ENCODE measurements at places on chromosomes 16 and 17. TPM values are rescaled to one million over a fixed set of nuclear protein-coding genes. Genes with fewer than 3 reads are reported as not detected.

The PAFAH1B1 gene
- total RNA-seq: 144 TPM

The SLC5A10 gene
- total RNA-seq: not detected

The MMP28 gene
- total RNA-seq: 55.6 TPM

The KDM6B gene
- 48.3 TPM for total RNA-seq

GRCh38 chr17:69086641-69087040 lies 25.9 kb upstream of the ABCA9 start:
- no peaks in the 10 kb centered on the region for H3K4me1 ChIP-seq
- peaks cover 15% of the 10 kb centered on the region for H3K36me3 ChIP-seq
- H3K4me3 ChIP-seq: no peak overlapping the region
- H3K27ac ChIP-seq: no peak overlapping the region
- H3K27me3 ChIP-seq: no peaks in the 10 kb centered on the region
- DNase-seq: no peak

- DNase-seq: no peak
- no peaks in the 10 kb centered on the region for H3K27me3 ChIP-seq
- H3K27ac ChIP-seq: no peak overlapping the region
- H3K4me1 ChIP-seq: peaks cover 58% of the 10 kb centered on the region
- H3K36me3 ChIP-seq: no peaks in the 10 kb centered on the region
- no peak overlapping the region for H3K4me3 ChIP-seq
These were observed 7.2 kb downstream of the GRB2 start for GRCh38 chr17:75398279-75398678.

- H3K4me1 ChIP-seq: peaks cover 30% of the 10 kb centered on the region
- peak; percentile 82 for DNase-seq
- H3K27ac ChIP-seq: peak overlapping the region; percentile 96
These were observed 240 bp downstream of the WBP2 start for GRCh38 chr17:75854881-75855309.

- no peaks in the 10 kb centered on the region for H3K27me3 ChIP-seq
- no peaks in the 10 kb centered on the region for H3K4me1 ChIP-seq
- no peak overlapping the region for H3K27ac ChIP-seq
- no peak overlapping the region for H3K4me3 ChIP-seq
- DNase-seq: no peak
These were observed 74.9 kb upstream of the HS3ST2 start for GRCh38 chr16:22739077-22739476.

- peaks cover 15% of the 10 kb centered on the region for H3K36me3 ChIP-seq
- DNase-seq: no peak
- H3K4me3 ChIP-seq: peak overlapping the region; percentile 5
- H3K27me3 ChIP-seq: no peaks in the 10 kb centered on the region
These were observed 10.0 kb downstream of the ZNF668 start for GRCh38 chr16:31063843-31064611.

DNA sequence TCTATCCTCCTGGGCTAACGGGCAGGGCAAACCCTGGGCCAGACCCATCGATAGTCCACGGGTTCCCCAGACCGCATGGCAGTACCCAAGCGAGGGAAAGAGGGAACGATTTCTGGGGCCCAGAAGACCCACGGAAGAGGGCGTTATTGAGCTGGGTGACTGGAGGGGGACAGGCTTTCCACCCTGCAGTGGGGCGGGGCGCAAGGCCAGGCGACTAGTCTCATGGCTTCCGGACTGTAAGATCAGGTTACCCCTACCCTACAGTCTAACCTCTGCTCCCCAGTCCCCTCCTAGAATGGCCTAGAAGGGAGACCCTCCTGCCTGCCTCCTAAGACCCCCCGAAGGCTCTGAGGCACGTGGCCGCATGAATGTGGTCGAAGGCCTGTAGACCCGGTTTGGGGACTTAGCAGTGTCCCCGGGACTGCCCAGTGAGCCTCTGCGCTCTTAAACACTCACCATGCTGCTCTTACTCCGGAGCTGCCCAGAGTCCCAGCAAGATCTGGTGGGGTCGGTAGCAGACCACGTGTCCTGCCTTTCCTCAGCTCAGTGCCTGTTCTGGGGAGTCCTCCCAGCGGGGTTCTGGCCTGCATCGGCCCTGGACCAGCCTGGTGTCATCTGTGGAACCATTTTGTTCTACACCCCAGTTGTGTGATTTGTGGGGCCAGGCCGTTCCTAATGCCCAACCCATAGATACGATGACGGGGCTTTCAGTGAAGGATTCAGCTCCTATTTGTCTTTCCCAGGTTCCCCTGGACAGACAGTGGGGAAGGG lies 13.2 kb upstream of the AURKB start:
- peak; percentile 84 for DNase-seq
- peaks cover 26% of the 10 kb centered on the region for H3K4me1 ChIP-seq
- H3K27ac ChIP-seq: peak overlapping the region; percentile 96
- H3K36me3 ChIP-seq: peaks cover 15% of the 10 kb centered on the region
- peak overlapping the region; percentile 69 for H3K4me3 ChIP-seq
- H3K27me3 ChIP-seq: no peaks in the 10 kb centered on the region

DNA sequence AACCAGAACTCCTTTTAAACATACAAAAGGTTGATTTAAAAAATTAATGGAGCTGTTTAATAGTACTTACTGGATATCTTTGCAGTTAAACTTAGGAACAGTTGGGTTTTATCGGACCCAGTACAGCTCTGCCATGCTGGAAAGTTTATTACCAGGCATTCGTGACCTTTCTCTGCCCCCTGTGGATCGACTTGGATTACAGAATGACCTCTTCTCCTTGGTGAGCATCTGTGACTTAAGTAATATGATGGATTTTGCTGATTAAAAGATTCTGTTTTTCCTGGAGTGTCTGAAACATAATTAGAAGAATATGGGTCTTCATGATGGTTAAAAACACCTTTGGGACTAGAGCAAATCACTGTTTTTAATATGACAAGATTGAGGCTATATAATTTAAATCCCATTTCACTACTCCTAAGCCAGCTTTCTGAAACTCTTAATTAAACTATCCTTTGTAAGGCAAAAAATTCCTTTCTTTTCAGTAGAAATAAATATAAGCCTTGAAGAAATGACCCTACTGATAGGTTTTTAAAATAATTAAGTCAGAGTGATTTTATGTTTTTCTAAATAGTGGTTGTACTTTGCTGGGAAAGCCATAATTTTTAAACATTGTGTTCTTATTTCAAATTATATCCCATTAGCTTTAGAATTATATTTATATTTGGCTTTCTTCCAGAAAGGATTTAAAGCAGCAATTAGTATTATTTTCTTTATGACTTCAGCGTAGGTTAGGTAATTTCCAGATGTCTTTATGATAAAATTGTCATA lies 45.7 kb upstream of the KPNB1 start:
- H3K27me3 ChIP-seq: no peaks in the 10 kb centered on the region
- H3K27ac ChIP-seq: no peak overlapping the region
- H3K36me3 ChIP-seq: peaks cover 98% of the 10 kb centered on the region

DNA sequence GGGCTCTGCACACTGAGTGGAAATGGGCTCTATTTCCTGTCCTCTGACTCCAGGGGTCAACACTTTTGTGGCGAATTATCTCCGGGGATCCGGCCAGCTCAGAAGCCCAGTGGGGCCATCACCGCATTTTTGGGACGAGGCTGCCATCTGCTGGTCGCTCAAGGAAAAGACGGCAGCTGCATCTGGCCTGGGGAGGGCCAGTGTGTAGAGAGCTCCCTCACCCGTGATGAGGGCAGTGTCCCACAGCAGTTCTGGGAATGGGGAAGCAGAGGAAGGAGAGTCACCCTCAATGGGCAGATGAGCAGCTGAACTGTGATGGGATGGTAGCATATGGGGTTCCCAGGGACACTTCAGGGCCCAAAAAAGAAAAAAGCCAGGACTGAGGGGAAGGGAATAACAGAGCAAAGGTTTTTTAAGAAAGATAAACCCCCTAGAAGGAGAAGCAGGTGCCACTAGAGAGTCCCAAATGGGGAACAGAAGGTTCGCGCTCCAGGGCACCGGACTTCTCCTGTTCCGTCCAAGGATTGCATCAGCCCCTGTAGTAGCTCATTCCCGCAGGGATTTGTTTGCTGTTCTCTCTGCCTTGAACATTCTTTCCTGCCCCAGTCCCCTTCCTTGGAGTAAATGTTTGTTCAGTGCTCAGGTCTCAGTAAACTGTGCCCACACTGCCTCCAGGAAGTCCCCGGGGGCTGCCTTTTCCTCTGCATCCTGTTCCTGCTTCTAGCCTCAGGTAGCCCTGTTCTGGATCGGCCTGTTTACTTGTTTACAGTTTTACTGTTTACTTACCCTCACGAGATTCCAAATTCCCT lies 9.3 kb upstream of the ABCC12 start:
- no peak overlapping the region for H3K4me3 ChIP-seq
- no peaks in the 10 kb centered on the region for H3K27me3 ChIP-seq
- DNase-seq: peak; percentile 86
- H3K27ac ChIP-seq: peak overlapping the region; percentile 39

GRCh38 chr17:17398943-17399926 lies 77.6 kb upstream of the MED9 start:
- no peaks in the 10 kb centered on the region for H3K27me3 ChIP-seq
- no peak for DNase-seq

- no peaks in the 10 kb centered on the region for H3K4me1 ChIP-seq
- H3K27me3 ChIP-seq: no peaks in the 10 kb centered on the region
These were observed 9.3 kb upstream of the CNP start for GRCh38 chr17:41957031-41957868.

- no peak for DNase-seq
- H3K27me3 ChIP-seq: no peaks in the 10 kb centered on the region
- H3K4me1 ChIP-seq: no peaks in the 10 kb centered on the region
- no peak overlapping the region for H3K4me3 ChIP-seq
These were observed 19.1 kb upstream of the KPNB1 start for GRCh38 chr17:47630614-47631013.

GRCh38 chr16:10122546-10122945 lies 59.7 kb downstream of the GRIN2A start:
- no peak overlapping the region for H3K4me3 ChIP-seq
- no peaks in the 10 kb centered on the region for H3K36me3 ChIP-seq
- H3K27me3 ChIP-seq: peaks cover 9% of the 10 kb centered on the region
- DNase-seq: no peak
- H3K27ac ChIP-seq: no peak overlapping the region
- no peaks in the 10 kb centered on the region for H3K4me1 ChIP-seq

DNA sequence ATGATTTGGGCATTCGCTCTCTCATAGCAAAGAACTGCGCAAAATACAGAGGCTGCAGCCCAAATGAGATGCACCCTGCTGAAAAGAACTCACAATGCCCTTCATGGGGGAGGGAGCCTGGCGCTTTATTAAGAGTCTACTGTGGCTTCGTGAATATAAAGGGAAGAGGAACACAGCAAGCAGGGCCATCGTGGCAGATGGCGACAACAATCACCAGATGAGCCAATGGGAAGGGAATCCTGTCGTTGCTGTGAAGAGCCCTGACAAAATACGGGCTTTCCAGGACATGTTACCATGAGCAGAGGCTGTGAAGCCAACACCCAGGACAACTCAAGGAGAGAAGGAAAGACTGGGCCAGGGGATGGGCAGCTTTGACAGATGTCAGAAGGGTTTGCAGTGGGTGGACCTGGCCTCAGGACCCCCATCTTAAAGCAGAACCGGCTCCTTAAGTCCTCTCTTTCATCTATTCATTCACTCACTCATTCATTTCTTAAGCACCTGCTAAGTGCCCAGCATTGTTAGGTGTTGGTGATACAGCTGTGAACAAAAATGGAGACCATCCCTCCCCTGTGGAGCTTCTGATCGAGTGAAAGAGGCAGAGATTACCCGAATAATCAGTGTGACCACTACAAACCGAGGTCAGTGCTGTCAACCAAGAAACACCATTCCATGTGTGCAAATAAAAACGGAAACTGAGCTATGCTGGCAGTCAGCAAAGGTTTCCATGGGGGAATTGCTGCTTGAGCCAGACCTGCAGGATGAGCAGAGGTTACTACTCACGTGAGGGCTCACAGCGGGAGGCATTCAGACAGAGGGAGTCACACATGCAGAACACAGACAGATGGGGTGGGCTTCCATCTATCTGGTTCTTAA lies 125.8 kb downstream of the DYNLRB2 start:
- DNase-seq: no peak
- no peaks in the 10 kb centered on the region for H3K4me1 ChIP-seq
- H3K36me3 ChIP-seq: no peaks in the 10 kb centered on the region
- no peak overlapping the region for H3K27ac ChIP-seq
- no peak overlapping the region for H3K4me3 ChIP-seq
- no peaks in the 10 kb centered on the region for H3K27me3 ChIP-seq

- H3K27ac ChIP-seq: no peak overlapping the region
- DNase-seq: no peak
- no peak overlapping the region for H3K4me3 ChIP-seq
- no peaks in the 10 kb centered on the region for H3K36me3 ChIP-seq
These were observed 95.6 kb downstream of the NPIPB11 start for GRCh38 chr16:29310852-29311314.

DNA sequence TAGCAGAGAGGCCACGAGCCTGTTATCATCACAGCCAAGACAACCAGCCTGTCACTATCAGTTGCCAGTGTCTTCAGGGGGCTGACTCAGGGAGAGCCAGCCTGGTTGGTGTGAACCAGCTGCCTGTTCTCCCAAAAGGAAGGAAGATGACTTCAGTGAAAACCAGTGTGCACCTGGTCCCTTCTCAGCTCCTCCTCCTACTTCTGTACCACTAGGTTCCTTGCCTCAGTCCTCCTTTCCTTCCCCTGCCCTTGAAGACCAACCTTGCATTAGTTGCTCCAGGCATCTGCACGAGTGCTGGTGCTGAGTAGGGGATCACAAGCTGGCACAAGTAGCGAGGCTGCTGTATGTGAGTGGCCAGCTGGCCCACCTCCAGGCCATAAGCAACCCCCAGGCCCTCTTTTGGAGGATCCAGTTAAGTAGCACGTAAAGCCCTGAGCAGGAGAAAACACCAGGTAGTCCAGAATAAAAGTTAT lies 8.5 kb downstream of the TUBG1 start:
- peaks cover 11% of the 10 kb centered on the region for H3K4me1 ChIP-seq
- DNase-seq: no peak
- no peak overlapping the region for H3K27ac ChIP-seq
- no peak overlapping the region for H3K4me3 ChIP-seq
- no peaks in the 10 kb centered on the region for H3K27me3 ChIP-seq

- DNase-seq: no peak
- H3K27me3 ChIP-seq: no peaks in the 10 kb centered on the region
- H3K4me3 ChIP-seq: no peak overlapping the region
- no peaks in the 10 kb centered on the region for H3K4me1 ChIP-seq
- H3K36me3 ChIP-seq: no peaks in the 10 kb centered on the region
These were observed 16.0 kb downstream of the CENPX start for GRCh38 chr17:82006468-82007227.

DNA sequence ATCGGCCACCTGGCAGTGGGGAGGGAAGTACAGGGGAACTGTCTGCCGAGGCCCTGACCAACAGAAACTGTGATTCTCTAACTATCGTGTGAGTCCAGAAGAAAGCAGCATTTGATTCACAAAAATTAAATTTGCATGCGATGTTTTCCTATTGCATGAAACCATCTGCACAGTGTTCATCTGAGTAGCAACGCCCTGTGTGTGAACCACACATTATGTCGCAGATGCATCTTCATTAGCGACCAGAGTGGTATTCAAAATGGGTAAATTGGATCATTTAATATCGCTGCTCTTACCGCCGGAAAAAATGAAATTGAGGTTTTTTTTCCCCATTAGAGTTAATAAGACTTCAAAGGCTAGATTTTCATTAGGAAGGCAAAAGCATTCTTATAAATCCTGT lies 260.6 kb downstream of the ABCC12 start:
- H3K27ac ChIP-seq: no peak overlapping the region
- no peaks in the 10 kb centered on the region for H3K27me3 ChIP-seq
- H3K4me3 ChIP-seq: no peak overlapping the region
- DNase-seq: no peak
- H3K36me3 ChIP-seq: no peaks in the 10 kb centered on the region

- no peaks in the 10 kb centered on the region for H3K27me3 ChIP-seq
- no peak for DNase-seq
- no peak overlapping the region for H3K4me3 ChIP-seq
These were observed 835.6 kb upstream of the RBFOX1 start for GRCh38 chr16:6496996-6497395.
